ENCODE measurements at places on chromosomes 3 and 15.
A peak's percentile ranks its signal among the peaks of the same experiment; 100 is the strongest.

DNA sequence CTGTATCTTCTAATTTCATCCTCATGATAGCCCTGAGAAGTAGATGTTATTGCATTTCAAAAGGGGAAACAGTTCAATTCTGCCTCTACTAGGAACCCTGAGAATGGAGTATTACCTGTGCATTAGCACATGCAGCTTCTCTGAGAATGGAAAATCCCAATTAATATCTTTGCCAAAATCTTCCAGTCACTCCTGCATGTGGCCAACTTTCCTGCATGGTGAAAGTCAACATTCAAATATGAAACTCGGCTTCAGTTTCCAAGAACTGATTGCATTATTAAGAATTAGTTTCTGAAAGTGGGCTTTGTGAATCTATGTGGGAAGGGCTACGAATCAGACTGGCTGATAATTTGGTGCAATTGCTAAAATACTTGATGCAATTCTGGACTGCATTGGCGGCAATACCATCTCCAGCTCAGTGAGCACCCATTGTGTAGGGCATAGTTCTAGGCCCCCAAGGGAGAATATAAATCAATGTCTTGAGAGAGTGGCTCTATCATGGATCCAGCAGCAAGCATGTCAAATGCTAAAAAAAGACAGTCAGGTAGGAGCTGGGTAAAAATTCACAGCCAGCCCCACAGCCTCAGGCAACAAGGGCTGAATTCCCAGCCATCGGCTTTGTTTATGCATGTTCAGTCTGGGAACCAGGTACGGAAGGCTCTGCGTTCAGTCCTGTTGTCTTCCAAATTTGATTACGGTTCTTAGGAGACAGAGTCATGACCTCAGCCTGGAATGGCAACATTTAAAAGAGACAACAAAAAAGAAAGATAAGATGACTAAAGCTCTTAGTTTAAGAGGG is 18.8 kb upstream of the BCL6 start:
- DNase-seq: no peak

DNA sequence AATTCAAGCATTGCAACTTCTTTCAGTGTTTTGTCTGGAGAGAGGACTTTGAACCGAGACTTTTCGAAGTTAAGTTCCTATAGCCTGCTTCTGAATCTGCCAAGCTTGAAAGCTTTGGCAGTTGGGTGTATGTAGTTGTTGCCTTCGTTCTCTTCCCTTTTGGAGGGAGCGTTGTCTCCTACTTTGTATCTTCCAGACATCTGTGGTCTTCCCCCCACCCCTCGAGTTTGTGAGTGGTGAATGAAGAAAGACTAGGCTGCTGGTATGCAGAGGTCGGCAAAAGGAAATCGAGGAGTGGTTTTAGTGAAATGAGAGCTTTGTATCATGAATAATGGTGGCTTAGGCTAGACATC is 1.3 kb downstream of the CTNNB1 start:
- DNase-seq: no peak

DNA sequence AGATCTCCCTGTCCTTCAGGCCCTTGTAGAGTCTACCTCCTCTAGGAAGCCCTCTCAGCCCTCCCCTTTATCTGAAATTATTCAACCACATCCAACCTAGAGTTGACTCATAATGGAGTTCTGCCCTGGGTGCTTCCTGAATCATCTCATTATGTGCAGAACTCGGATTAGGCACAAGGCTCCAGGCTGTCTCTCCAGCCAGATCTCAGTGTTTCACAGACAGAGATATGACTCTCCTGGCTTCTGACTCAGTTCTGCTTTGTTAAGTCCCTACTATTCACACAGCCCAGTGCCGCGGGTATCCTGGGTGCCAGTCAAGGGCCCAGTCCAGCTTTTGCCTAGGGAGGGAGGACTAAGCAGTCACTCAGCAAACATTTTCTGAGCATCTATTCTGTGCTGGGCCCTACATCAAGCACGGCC is 9.3 kb downstream of the STRA6 start:
- no peak for DNase-seq

GRCh38 chr15:78242128-78242527 is 7.8 kb upstream of the ACSBG1 start:
- peak; percentile 81 for DNase-seq

DNA sequence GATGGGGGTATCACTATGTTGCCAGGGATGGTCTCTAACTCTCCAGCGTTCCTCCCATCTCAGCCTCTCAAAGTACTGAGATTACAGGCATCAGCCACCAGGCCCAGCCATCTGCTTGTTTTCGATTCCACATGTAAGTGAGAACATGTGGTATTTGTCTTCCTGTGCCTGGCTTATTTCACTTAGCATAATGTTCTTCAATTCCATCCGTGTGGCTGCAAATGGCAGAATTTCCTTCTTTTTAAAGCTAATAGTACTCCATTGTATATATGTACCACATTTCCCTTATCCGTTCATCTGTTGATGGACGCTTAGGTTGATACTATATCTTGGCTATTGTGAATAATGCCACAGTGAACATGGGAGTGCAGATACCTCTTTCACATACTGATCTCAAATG is 70.6 kb downstream of the ASB7 start:
- no peak for DNase-seq

DNA sequence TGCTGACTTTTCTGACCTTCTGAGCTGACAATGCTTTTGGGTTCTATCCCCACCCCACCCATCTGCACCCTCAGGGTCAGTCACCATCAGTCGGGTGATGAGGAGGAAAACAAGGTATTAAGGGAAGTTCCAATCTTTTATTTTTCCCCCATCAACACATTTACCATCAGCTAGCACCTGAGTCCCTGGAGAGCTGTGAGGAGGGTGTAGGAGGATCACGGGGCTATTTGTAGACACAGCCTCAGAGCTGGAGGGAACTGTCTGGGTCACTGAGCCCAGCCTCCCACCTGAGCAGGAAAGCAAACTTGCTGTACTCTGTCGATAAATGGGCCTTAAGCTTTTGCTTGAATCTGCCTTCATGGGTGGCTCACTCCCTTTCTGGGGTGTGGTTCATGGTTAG is 24.8 kb upstream of the ZFAND6 start:
- DNase-seq: no peak

GRCh38 chr15:88091444-88092016 is 165.0 kb downstream of the NTRK3 start:
- no peak for DNase-seq

DNA sequence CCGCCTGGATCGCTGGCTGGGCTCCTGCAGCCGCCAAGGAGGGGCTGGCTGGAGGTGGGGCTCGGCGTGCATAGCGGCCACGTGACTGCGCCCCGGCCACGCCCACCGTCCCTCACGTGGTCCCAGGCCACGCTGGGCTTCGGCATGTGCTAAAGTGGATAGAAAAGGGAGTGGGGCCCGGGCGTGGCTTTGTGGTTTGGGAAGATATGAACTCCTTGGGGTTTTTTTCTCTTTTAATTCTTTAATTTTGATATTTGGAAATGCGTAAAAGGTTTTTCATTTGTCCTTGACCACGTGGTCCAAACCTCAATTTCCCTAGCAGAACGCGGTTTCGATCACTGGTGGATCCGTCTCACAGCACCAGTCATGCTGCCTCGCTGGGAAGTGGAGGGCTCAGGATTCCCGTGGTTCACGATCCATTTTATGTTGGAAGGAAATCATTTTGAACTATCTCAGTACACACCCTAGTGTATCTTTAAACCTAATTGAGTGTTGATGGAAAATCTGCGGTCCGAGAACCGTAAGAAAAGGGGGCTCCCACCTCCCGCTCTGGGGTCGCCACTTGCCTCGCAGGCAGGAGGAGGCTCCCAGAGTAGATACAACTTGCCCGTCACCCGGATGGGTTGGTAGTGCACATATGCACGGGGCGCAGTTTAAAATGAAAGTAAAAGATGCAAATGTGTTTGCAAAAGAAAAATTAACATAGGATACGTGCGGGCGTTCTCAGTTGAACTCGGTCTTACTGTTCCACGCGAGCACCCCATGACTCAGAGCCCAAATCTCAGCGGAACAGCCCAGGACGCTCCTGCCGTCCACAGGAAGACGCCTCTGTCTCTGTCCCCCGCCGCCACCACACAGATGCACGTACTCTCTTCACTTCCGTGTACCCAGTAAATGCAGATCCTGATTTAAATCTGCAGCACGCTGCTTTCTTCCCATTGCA is 141.9 kb downstream of the PGPEP1L start:
- DNase-seq: no peak

GRCh38 chr3:27554706-27555105 is 70.5 kb upstream of the SLC4A7 start:
- DNase-seq: no peak

- no peak for DNase-seq
Observed at GRCh38 chr3:40585381-40586016, 60.7 kb downstream of the ZNF621 start.

- DNase-seq: no peak
Observed at GRCh38 chr3:42210726-42211125, 55.3 kb downstream of the CCK start.
